Fibroblast of mammary gland (primary cell): ENCODE measurements at places on chromosomes 2 and 18.

- DNase-seq, result peak; percentile 69
Observed at GRCh38 chr2:144430722-144431391, 89.1 kb downstream of the ZEB2 start.

- DNase-seq, result peak; percentile 36
Observed at GRCh38 chr2:177433402-177433801, 40.8 kb downstream of the AGPS start.

GRCh38 chr2:106853631-106854030 lies 32.3 kb downstream of the ST6GAL2 start:
- no peak for DNase-seq

DNA sequence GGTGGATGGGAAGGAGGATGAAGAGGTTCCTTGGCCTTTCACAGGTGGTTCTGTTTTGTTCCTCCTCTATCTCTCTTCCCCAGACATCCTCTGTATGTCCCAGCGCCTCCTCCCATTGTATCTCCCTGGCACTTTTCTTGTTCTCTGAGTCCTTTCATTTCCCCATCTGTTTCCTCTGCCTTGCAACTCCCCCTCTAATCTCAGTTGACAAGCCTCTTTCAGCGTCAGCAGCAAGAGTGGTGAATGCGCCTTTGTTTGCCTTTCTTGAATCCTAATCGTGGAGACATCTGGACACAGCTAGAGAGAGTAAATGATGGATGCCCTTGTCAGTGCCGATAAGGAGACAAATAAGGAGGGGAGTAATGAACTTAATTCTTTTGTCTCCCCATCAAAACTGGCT lies 167.0 kb downstream of the NDUFA10 start:
- no peak for DNase-seq

DNA sequence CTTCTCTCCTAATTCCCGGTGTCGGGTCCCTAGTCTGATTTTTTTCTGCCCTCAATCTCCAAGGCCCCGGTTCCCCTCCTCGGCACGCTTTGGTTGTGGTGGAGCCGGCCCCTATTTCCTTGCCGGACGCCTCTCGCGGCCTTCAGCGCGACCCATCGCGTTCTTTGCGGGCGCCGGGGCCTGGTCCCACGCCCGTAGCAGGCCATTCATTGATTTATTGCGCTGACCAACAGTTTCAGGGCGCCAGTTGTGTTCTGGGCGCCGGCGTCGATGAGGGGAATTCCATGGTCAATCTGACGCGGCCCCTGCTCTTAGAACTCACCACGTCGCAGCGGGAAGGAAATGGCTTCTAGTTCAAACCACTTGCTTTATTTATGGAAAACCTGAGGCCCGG lies 396 bp downstream of the CNOT9 start:
- DNase-seq, result peak; percentile 72

DNA sequence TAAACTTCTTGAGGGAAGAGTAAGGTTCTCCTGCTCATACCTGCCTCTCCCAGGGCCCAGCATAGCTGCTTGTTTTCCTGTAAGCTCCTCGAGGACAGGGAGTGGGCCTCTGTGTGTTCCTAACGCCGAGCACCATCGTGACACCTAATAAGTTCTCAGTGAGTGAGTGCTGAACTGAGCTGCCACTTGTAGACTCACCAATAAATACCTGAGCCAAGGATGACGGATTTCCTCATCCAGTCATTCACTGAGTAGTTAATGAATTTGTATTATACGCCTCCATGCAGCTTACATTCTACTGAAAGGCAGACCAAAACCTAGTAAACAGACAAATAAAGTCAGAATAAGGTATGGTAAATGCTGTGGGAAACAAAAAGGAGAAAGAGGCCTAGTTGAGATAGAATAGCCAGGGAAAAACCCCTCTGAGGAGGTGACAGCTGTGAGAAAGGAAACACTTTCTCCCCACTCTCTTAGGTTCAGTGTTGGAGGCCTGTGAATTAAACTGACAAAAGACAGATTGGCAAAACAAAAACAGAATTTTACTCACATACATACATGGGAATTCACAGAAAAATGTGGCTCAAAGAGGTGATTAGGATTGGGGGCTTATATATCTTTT lies 138.6 kb downstream of the B3GNT2 start:
- DNase-seq, result no peak

- DNase-seq, result no peak
Observed at GRCh38 chr2:153005071-153005730, 286.8 kb downstream of the ARL6IP6 start.

DNA sequence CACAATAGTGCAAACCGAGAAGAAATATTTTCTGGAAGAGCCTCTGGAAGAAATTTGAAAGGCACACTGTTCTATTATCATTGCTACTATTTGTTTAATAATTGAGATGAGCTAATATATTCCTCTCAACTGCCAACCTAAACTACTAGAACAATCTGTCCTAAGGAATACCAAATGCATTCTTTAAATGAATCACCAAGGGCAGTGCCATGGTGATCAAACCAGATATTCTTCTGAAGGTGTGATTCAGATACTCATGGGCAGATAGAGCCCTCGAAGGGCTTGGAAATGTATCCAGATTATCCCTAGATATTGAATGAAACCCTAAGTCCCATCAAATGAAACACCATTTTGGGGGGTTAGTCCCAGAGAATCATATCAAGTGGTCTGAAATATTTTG lies 76.6 kb downstream of the FIGN start:
- DNase-seq, result peak; percentile 57

GRCh38 chr18:43847164-43848091 lies 570.1 kb upstream of the SYT4 start:
- peak; percentile 86 for DNase-seq

DNA sequence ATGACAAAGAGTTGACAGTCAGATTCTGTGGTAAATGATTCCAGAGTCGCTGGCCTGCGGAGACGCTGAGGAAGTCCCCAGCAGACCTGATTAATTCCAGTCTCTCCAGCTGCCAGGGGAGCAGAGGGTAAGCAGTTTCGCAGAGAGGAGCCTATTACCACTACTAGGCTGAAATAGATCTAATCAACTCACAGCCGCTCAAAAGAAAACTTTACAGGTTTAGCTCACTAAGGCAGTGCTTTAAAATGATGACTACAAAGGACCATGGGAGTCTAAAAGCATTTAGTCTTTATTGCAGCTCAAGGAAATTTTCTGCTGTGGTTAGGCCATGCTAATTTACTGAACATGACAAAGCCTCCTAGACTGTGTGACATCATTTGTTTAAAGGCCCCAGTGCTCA lies 445.6 kb upstream of the POU3F3 start:
- no peak for DNase-seq

DNA sequence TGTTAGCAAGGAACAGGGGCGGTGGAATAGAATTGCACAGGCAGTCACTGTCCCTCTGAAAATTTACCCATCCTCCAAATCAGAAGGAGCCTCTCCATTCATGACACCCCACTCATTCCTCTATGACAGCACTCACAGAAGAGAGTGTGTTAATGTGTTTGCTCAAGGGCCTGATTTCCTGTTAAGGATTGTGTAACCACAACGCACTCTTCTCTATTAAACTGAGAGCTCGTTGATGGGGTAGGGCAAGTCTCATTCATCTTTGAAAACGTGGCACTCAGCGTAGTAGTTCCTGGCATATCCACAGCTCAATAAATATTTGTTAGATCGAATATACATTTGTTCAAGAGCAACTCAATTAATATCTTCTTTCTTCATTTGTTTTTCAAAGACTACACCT lies 106.4 kb downstream of the VAPA start:
- DNase-seq, result no peak

DNA sequence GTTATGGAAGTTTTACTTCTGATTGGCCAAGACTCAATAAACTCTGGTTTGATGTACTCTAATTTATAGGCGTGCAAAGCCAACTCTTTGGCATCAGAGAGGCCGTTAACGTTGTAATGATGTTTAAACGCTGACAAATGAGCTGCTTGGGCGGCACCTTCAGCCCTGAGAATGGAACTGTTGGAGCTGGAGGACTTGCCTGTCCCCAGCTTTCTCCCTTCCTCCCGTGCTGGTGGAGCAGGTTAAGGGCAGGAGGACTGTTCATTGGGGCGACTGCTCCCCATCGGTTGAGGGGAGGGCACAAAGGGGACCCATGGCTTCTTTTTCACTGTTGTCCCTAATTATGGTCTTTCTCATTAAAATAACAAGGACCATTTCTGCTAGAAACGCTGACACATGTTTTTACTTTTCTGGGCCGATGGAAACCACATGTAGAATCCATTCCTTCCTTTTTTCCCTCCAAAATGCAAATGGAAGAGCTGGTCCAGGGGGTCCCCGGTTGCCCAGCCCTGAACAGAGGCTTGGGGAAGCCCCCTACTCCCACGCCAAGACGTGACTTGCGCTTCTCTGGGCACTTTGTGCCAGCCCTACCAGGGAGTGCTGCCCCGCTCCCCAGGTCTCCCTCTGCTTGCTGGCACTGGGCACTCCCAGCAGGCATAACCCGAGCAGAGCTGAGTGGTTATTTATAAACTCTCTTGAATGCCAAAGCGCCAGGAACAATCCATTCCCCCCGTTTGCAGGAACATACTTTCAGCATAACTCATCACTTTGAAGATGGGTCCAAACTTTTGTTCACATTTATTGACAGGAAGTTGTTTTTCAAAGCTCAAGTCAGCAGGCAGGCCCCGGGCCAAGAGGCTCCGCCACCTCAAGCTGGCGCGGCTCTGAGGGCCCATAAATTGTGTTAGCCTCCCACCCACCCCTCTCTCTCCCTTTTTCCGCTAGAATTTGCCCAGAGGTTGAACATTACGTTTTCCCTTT lies 170.1 kb downstream of the ASB1 start:
- peak; percentile 98 for DNase-seq

GRCh38 chr2:97992836-97993825 lies 2.6 kb downstream of the TMEM131 start:
- DNase-seq, result peak; percentile 49

GRCh38 chr2:151815821-151816489 lies 12.3 kb downstream of the ARL5A start:
- DNase-seq, result no peak
